ENCODE measurements at places on chromosomes 4 and X.

DNA sequence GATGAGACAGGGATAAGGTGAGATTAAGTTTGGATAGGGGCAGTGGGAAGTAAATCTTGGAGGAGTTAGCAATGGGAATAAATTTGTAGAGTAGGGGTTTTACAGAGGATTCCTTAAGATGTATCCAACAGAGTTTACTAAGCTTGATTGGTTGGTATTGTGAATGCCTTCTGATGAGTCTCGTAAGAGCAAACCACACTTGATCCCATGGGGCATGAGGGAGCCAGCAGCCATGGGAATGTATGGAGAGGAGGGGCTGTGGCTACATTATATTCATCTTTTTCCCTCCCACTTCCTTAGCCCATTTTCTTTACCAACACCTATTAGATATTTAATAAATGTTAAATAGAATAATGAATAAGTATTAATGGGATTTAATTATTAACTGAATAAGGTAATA, 126.6 kb upstream of the NDST3 start:
- DNase-seq, result no peak

GRCh38 chr4:154126276-154126675, 337.4 kb upstream of the SFRP2 start:
- no peak for DNase-seq

DNA sequence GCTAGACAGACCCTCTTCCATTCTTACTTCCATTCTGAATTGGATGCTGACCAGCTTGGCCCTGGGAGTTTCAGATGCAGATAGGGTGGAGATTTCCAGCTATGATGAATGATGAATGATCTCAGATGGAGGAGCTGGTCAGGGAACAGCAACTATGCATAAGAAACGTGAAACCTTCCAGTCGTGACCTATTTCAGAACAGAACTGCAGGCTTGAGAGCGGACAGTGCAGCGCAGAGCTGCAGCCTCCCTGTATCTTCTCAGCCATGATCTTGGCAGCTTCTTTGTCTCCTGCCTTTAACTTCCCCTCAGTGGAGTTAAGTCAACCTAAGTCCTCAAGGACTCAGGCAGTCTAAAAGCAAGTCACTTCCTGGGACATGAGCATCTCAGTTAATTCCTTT, 43.3 kb upstream of the HAND2 start:
- no peak for DNase-seq

GRCh38 chr4:173424899-173425805, 26.2 kb upstream of the SCRG1 start:
- DNase-seq, result no peak

All from Peyer's patch (tissue), 4 donors.